ENCODE measurements at places on chromosomes 13 and 19. TPM values are rescaled to one million over a fixed set of nuclear protein-coding genes. Genes with fewer than 3 reads are reported as not detected.

DNA sequence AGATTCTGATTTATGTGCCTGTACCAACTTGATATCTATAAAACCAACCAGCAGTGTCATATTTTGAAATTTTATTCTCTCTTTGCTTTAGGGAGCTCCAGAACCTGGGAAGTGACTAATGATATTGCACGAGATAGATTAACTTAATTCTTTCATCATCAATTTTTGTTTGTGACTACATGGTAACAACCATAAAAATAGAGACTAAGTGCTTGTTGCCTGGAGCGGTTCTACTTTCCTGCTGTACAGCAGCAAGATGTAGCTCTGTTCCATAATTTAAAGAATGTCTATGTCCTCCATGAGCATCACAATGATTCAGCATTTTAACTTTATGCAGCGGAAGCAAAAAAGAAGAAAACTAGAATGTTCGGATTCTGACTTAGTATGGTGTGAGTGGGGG, 275.6 kb downstream of the KLF5 start:
- peak; percentile 9 for DNase-seq

- DNase-seq = no peak
Measured at GRCh38 chr13:41670873-41671443, 213.6 kb downstream of the RGCC start.

The C19orf85 gene
- 3.1 TPM for polyA plus RNA-seq

DNA sequence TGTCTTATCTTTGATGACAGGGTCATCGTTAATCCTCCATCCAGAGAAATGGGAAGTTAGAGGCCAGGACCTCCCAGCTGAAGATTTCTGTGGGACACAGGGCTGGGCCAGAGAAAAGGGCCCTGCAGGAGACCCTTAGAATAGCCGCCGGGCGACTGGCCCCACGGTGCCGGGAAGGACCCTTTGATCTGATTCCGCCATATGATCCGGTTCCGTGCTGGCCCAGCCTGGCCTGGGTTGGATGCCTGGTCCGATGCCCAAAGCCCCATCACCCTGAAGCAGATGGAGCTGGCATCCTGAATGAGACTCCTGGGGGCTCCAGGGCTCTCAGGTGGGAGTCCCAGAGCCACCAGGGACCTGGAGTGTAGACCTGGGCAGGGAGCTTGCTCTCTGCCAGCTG, 6.0 kb upstream of the STK11 start:
- no peak for DNase-seq

DNA sequence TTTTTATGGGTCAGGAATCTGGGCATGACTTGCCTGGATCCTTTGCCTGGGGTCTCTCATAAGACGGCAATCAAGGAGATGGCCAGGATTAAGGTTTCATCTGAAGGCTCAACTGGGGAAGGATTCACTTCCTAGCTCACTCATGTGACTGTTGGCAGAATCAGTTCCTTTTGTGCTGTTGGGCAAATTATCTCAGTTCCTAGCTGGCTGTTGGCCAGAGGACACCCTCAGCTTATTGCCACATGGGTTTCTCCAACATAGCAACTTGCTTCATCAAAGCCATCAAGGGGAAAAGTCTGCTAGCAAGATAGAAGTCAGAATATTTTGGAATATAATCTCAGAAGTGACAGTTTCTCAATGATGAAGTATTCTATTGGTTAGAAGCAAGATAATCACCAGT, 12.2 kb upstream of the EVI5L start:
- DNase-seq = no peak

The ITGBL1 gene
- 0.78 TPM for polyA plus RNA-seq

GRCh38 chr19:38386300-38386970, 1.4 kb downstream of the GGN start:
- no peak for DNase-seq

DNA sequence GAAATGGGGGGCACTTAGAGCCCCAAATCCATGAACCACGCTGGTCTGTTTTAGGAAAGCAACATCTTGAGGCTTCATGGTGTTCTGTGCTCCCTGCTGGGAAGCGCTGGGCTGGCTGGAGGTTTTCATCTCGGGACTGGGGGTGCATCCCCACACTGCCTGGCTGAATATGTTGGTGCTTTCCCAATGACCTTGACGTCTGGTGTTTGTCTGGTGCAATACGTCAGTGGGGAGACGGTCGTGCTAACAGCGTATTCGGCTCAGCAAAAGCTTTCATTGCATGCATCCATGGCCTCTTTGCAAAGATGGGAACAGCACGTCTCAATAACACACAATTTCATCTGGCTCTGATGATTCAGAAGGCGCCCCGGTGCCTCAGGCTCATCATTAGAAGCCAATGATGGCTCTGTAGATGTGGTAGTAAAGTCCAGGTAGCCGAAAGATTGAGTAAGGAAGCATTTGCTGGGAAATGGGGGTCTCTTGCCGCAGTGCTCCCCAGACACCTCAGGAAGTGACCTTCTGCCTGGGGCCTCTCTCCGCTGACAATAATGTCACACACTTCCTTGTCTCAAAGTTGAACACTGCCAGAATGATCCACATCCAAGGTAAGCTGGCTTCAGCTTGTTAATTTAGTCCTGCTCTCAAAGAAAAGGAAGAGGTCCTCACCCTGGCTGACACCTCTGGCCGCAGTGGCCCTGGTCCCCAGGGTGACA, 97.7 kb downstream of the ING1 start:
- DNase-seq = peak; percentile 27

The PPM1N gene
- polyA plus RNA-seq = 1.8 TPM

The UFM1 gene
- 9.7 TPM for polyA plus RNA-seq

The PRR19 gene
- 5.9 TPM for polyA plus RNA-seq

The IGFL3 gene
- polyA plus RNA-seq = not detected

The PTH2 gene
- polyA plus RNA-seq = not detected

DNA sequence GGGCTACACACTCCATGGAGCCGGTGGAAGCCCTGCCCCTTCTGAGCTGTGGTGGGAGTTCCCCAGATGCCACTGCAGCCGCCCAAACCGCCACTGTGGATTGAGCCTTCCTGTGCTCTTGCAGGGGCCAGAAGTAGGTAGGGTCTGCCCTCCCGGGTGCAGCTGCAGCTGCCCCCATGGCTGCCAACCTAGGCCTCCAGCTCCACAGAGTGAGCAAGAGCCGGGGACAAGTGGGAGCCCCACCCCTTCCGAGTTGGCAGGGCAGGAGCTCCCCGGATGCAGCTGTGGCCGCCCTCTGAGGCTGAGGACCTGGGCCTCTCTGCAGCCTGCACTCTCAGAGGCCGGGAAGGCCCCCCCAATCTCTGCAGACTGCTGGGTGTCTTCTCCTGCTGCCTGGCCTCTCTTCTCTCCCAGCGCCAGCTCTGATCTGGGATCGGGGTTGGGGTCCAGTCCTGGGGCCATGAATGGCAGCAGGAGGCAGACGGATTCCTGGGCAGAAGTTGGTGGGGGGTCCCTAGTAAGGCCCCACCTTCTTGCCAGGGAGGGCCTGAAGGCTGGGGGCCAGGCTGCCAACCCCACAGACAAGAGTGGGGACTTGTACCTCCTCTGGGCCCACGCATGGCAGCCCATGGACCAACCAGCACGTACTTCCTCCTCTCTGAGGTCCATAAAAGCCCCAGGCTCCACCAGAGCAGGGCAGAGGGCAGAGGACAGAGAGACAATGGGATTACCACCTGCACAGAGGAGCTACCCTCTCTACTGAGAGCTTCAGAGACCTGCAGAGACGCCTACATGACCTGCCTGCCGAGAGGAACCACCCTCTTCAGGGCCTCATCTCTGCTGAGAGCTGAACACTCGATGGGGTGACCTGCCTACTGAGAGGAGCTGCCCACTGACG, 28.9 kb downstream of the AP2S1 start:
- no peak for DNase-seq

The WDR88 gene
- not detected for polyA plus RNA-seq
